ENCODE measurements at places on chromosomes 3 and 15. TPM values are rescaled to one million over a fixed set of nuclear protein-coding genes. Genes with fewer than 3 reads are reported as not detected.

LRRC34 gene
- 2.0 TPM for total RNA-seq

ITGA11 gene
- 32.2 TPM for total RNA-seq

DNA sequence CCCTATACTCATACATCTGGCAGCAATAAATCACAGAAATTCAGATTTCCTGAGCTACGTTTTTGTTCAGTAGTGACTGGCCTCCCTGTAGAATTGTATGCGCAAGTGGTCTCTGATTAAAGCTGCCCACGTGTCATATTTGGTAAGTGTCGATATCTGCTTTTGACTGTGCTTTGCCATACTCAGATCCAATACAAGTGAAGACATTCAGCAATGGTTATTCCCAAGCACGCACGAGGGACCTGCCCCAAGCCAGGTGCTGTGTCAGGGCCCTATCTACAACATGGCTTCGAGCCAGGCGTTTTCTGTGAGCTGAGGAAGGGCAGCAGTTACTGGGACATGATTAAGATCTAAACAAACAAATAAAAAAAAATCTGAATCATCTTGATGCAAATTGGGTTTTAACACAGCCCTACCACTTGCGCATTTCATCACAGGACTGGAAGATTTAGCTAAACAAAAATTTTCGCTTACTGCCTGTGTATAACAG is 47.2 kb upstream of the ICE2 start:
- peak; percentile 51 for DNase-seq

- DNase-seq = no peak
Measured at GRCh38 chr3:126835472-126836219, 131.6 kb downstream of the CHCHD6 start.

DNA sequence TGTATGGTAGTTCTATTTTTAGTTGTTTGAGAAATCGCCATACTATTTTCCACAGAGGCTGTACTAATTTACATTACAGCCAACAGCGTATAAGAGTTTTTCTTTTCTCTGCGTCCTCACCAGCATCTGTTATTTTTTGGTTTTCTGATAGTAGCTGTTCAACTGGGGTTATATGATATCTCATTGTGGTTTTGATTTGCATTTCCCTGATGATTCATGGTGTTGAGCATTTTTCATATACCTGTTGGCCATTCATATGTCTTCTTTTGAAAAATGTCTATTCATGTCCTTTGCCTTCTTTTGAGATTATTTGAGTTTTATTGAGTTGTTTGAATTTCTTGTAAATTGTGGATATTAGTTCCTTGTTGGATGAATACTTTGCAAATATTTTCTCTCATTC is 114.6 kb downstream of the LRRK1 start:
- no peak for DNase-seq

Data from Right ventricle myocardium superior (tissue), 1 donor.